ENCODE measurements at places on chromosomes 5 and 9. TPM values are rescaled to one million over a fixed set of nuclear protein-coding genes. Genes with fewer than 3 reads are reported as not detected.

CD72 gene
- total RNA-seq, result 0.95 TPM

DNA sequence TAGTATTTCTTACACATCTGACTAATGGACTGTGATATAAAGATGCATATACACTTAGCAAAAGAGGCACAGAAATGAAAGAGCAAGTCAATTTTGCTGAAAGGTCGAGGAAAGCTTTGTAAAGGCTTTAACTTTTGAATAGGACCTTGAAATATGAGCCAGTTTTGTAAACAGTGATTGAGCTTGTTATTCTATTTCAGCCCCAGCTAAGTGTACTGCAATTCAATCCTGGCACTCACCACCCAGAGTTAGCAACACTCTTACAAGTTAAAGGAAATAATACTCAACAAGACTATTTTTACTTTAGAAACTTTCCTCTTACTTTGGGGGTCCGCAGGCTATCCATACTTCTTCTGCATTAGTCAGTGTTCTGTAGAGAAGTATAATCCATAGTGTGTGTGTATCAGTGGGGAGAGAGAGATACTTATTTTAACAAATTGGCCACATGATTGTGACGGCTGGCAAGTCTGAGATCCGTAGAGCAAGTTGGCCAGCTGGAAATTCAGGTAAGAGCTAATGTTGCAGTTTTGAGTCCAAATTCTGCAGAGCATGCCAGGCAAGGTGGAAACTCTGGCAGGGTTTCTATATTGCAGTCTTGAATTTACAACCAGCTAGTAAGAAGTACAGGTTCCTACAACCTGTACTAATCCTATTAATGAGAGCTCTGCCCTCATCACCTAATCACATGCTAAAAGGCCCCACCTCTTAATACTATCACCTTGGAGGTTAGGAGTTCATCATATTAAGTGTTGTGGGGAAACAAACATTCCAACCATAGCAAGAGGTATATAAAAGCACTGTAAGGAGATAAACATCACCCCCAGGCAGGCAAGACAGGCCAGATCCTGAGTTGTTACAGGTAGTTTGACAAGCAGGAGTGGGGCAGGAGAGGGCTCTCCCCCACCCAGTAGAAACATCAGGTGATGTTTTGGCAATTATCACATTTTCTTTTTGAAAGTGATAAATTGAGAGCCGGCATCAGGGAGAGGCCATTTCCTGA is 33.6 kb downstream of the IL7R start:
- no peak for DNase-seq
- no peaks in the 10 kb centered on the region for H3K36me3 ChIP-seq
- H3K4me3 ChIP-seq, result no peak overlapping the region
- no peak overlapping the region for H3K27ac ChIP-seq

DNA sequence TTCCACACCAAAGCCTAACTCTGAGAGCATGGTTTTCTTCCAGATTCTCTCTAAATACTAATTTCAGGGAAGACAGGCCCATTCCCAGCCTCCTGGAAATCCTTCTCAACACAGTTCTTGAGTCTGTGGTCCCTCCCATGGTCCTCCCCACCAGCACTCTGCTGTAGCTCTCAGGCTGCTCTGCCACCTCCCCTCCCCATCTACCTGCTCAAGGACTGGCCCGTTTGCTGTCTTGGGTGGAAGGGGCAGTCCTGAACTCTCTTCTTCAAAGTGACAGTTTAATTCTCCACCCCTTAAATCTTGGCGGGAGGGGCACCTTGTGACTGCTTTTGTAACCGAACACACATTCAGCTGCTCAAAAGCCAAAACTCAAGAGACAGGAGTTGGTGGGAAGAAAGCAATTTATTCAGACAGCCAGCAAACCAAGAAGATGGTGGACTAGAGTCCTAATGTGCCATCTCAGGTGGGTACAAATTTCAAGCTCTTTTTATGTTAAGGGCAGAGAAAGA is 7.6 kb upstream of the LCN15 start:
- no peak overlapping the region for H3K4me3 ChIP-seq
- no peaks in the 10 kb centered on the region for H3K4me1 ChIP-seq
- DNase-seq, result no peak
- H3K27ac ChIP-seq, result no peak overlapping the region
- H3K27me3 ChIP-seq, result peaks cover 11% of the 10 kb centered on the region

DNA sequence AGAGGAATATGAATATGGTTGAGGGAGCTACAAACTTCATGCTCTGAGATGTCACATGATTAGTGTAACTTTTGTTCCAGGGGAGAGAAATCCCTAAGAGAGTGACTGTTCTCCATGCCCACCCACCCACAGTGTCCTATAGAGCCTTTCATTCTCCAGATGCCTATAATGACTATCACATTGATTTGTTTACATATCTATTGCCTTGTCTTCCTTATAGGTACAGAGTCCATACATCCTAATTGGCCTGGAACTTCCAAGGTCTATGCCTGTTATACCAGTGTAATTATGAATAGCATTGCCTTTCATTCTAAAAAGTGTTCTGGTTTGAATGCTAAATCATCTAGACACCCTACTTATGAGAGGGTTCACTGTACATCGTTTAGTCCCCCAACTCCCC is 475.4 kb downstream of the RAB3C start:
- no peak for DNase-seq
- H3K36me3 ChIP-seq, result no peaks in the 10 kb centered on the region
- no peaks in the 10 kb centered on the region for H3K27me3 ChIP-seq
- no peaks in the 10 kb centered on the region for H3K4me1 ChIP-seq

DNA sequence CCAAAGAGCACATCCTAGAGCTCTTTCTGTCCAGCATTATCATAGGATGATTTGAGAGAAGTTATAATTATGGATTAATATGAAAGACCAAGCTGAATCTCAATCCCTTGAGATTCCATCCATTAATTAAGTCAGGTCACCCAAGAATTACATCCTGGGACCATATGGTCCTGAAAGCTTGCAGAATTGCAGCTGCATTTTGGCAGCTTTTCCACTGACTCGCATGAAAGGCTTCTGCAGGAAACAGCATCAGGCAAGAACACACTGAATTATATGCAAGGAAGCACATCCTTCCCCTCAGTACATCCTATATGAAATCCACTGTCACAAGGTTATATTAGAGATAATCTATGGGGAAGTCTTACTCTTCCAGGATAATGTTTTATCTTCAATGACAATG is 109.1 kb upstream of the CTNND2 start:
- no peak overlapping the region for H3K4me3 ChIP-seq
- no peaks in the 10 kb centered on the region for H3K4me1 ChIP-seq
- DNase-seq, result no peak
- H3K36me3 ChIP-seq, result no peaks in the 10 kb centered on the region
- H3K27ac ChIP-seq, result no peak overlapping the region

- H3K36me3 ChIP-seq, result no peaks in the 10 kb centered on the region
- no peaks in the 10 kb centered on the region for H3K27me3 ChIP-seq
- no peak overlapping the region for H3K4me3 ChIP-seq
- DNase-seq, result no peak
- no peak overlapping the region for H3K27ac ChIP-seq
Measured at GRCh38 chr9:134908524-134909309, 9.0 kb downstream of the FCN1 start.

- H3K27me3 ChIP-seq, result no peaks in the 10 kb centered on the region
- H3K4me1 ChIP-seq, result no peaks in the 10 kb centered on the region
- no peak overlapping the region for H3K4me3 ChIP-seq
- no peak for DNase-seq
Measured at GRCh38 chr9:12708562-12709298, 15.5 kb downstream of the TYRP1 start.

DNA sequence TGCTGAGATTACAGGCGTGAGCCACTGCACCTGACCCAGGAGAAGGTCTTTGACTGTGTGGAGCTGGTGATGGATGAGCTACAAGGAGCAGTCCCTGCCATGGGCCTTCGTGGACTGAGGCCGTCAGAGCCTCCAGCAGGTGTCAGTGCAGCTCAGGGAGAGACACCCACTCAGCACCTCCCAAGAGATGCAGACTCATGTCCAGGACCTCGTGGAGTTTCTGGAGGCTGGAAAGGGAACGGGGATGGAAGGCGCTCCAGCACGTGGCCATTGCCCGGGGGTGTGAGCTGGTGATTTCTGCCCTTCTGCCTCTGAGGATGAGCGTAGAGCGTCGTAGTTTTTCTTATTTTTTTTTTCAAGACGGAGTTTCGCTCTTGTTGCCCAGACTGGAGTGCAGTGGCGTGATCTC is 9.5 kb downstream of the TOR4A start:
- H3K27ac ChIP-seq, result no peak overlapping the region
- DNase-seq, result no peak
- H3K27me3 ChIP-seq, result no peaks in the 10 kb centered on the region
- no peaks in the 10 kb centered on the region for H3K36me3 ChIP-seq
- H3K4me1 ChIP-seq, result no peaks in the 10 kb centered on the region

Measured in sigmoid colon (tissue), 7 donors.